ENCODE measurements at places on chromosomes 16 and 17.

GRCh38 chr17:82957469-82957795, 117.6 kb upstream of the ZNF750 start:
- no peak for DNase-seq

GRCh38 chr17:74862108-74862901, 2.6 kb upstream of the GRIN2C start:
- DNase-seq = peak; percentile 70

GRCh38 chr17:22131740-22132139, 439.4 kb downstream of the KCNJ18 start:
- DNase-seq = no peak

DNA sequence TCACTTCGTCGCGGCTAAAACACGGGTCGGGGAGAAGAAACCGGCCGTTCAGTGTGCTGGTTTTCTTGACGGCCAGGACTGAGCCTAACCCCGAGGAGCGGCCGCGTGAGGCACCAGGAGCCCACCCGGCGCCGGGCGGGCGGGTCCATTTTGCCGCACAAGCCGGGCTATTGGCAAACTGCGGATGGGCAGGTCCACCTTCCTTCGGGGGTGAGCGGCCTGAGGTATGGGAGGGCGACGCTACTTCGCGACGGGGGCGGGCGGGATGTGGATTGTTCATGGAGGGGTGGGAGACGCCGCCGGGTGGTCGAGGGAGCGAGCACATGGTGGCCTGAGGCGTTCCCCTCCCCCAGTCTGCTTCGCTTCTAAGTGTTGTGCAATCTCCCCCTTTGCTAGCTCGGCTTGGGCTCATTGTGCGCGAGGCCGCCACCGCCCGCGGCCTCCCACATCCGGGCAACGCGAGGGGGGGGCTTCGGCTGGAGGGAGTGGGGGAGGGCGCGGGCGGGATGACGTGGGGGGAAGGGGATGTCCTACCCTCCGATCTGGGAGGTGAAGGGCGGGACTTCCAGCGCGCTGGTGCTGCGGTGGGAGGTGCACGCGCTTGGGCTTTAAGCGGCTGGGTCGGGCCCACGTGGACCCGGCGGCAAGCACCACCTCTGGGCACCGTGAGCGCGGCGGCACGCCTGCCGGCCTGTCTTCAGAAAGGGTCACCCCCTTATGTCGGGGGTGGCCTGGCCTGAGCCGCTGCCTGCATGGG, 5.9 kb upstream of the CD68 start:
- DNase-seq = peak; percentile 94

GRCh38 chr17:76398523-76399174, 14.2 kb downstream of the SPHK1 start:
- no peak for DNase-seq

- DNase-seq = no peak
These were observed 518.6 kb downstream of the GRIN2A start for GRCh38 chr16:9663588-9663987.

GRCh38 chr16:450785-451512, 25.5 kb downstream of the RAB11FIP3 start:
- DNase-seq = no peak

DNA sequence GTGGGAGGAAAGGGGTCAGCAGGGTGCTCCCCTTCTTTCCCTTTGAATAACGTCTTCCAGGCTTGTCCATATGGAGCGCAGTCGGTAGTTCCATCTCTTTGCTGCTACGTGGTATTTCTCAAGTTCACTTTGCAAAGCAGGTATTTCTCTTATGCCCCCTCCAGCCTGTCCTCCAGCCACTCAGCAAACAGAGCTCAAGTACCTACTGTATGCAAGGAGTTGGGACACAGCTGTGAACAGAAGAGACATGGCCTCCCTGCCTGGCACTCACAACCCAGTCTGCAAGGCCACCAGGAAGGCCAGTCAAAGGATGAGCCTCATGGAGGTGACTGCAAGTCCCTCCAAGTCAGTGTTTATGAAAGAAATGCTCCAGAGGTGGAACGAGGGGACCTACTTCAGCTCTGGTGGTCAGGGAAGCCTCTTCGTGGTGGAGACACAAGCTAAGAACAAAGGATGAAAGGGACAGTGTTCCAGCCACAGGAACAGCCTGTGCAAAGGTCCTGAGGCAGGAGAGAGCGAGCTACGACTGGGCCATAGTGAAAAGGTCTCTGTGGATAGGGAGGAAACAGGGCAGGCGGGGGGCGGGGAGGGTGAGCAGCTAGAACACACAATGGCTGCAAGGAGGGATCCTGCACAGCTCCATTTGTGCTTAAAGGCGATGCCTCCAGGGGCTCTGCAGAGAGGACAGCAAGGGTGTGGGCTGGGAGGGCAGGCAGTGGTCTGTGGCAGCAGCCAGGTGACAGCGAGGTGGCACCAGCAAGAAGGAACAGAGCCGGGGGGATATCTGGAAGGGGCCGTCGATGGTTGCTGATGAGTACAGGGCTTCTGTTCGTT, 32.6 kb downstream of the PPL start:
- DNase-seq = no peak

- no peak for DNase-seq
These were observed 127.7 kb downstream of the XYLT1 start for GRCh38 chr16:17343028-17343427.

GRCh38 chr17:82241183-82241925, 12.5 kb downstream of the SLC16A3 start:
- DNase-seq = no peak

GRCh38 chr16:63703612-63704011, 1418.3 kb downstream of the CDH11 start:
- DNase-seq = no peak

- DNase-seq = peak; percentile 31
These were observed 26.8 kb downstream of the MPP2 start for GRCh38 chr17:43880420-43880991.

- peak; percentile 18 for DNase-seq
These were observed 33.1 kb downstream of the LMF1 start for GRCh38 chr16:937723-938122.

DNA sequence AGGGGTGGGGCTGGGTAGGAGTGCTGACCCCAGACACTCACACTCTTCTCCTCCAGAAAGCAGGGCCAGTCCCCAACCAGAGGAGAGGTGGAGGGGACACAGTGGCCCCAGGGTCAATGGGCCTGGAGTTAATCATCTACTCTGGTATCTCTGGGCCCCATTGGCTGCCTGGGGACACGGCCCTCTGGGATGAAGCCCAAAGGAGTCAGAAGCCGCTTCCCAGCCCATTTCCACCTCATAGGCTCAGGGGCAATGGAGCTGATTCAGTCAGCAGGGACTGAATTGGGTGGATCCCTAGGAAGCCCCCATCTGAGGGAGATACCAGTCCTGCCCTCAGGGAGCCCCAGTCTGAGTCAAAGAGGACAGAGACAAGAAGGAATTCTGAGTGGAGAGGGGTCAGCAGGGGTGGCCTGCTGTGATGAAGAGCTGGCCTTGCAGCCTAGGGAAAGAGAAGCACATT, 2.9 kb upstream of the NAGS start:
- DNase-seq = no peak

- DNase-seq = peak; percentile 4
These were observed 6.7 kb downstream of the ERI2 start for GRCh38 chr16:20799599-20799998.

- no peak for DNase-seq
These were observed 103.3 kb upstream of the CACNG3 start for GRCh38 chr16:24152826-24153225.

DNA sequence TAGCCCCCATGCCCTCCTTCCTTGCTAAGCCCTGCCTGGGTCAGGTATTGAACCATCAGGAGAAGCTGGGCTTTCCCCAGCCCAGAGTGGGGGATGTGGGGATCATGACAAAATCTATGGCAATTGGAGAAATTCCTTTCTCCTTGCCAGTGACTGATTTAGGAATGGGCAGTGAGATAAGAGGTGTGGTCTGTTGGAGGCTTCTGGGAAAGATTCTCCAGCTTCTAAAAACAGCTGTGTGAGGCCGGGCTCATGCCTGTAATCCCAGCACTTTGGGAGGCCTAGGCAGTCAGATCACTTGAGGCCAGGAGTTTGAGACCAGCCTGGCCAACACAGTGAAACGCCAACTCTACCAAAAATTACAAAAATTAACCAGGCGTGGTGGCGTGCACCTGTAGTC, 69.1 kb downstream of the SRCIN1 start:
- no peak for DNase-seq

- no peak for DNase-seq
These were observed 25.2 kb downstream of the MIS12 start for GRCh38 chr17:5511401-5512225.

DNA sequence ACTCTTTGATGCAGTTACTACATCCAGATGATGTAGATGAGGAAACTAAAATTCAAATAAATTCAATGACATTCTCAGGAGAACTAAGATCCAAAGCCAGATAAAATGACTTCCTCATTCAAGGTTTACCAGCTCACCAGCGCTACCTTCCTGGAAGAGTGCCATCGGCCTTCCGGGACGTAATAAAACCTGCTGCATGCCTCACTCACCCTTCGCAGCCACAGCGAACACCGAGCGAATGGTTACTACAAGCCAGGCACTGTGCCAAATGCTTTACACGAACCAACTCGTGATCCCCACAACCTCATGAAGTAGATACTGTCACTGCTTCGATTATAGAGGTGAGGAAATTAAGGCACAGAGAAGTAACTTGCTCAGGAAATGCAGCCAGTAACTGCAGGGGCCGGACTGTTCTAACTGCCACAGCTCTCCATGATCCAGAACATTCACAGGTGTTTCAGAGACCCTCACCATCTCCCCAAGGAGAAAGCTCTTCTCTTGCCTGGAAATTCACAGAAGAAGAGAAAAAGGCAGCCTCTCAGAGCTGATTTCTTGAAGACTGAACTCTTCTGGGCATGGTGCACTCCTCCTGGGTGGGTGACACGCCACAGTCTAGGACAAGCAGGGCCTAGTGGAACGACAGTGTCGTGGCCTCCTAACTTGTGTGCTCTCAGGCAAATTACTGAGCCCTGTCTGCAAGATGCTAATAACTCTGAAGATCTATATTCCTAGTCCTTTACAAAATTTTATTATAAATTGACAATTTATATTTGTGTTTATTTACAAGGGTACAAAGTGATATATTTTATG, 46.8 kb downstream of the HIC1 start:
- no peak for DNase-seq

GRCh38 chr16:56234737-56235136, 43.4 kb downstream of the GNAO1 start:
- no peak for DNase-seq

Measured in erythroblast (primary cell).